ENCODE measurements at places on chromosomes 7 and 10. TPM values are rescaled to one million over a fixed set of nuclear protein-coding genes. Genes with fewer than 3 reads are reported as not detected.

- H3K4me3 ChIP-seq, result no peak overlapping the region
- DNase-seq, result no peak
- H3K36me3 ChIP-seq, result no peaks in the 10 kb centered on the region
- no peaks in the 10 kb centered on the region for H3K4me1 ChIP-seq
- no peak overlapping the region for H3K27ac ChIP-seq
Observed at GRCh38 chr10:48780341-48780740, 95.7 kb downstream of the WDFY4 start.

DNA sequence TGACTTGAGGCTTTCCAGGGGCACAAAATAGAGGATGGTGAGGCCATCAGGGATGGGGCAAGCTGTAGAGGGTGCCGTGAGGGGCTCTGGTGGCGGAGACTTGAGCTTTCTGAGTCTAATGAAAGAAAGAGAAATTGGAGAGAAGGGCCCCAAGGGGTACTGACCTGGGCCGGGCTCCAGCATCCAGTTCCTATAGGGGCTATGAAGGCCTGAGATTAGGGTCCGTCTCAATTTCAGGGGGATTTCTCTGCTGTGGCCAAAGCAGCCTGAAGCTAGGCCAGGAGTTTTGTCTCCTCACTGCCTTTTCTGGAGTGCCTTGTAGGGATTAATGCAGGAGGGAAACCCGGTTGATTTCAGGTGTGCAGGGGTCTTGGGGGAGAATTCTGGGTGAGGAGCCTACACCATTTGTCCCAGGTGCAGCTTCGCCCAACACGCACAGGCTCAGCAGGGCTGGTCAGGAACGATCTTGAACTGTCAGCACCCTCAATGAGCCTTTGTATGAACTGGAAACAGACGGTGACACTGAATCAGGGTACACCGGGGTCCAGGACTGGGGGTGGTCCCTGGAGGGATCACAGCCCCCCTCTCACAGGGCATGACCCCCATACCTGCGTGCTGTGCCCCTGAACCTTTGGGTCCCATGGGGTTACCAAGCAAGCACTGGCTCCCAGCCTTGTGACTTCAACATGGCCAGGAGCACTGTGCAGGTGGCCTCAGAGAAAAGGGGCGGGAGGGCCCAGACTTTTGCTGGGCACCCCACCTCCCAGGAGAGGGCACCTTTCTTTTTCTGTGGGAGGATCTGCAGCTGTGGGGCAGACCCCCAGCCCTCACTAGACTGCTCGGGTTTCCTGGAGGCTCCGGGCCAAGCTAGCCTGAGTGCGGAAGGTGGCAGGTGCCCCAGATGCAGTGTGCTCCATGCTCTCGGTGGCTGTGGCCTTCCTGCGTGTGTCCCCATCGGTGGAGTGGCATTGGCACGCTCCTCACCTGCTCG, 122.9 kb upstream of the RET start:
- H3K27ac ChIP-seq, result no peak overlapping the region
- H3K4me1 ChIP-seq, result no peaks in the 10 kb centered on the region
- no peak overlapping the region for H3K4me3 ChIP-seq
- no peak for DNase-seq

- H3K4me3 ChIP-seq, result no peak overlapping the region
- H3K27me3 ChIP-seq, result no peaks in the 10 kb centered on the region
- no peaks in the 10 kb centered on the region for H3K4me1 ChIP-seq
- H3K36me3 ChIP-seq, result no peaks in the 10 kb centered on the region
- H3K27ac ChIP-seq, result no peak overlapping the region
Observed at GRCh38 chr7:19916046-19916445, 142.6 kb upstream of the TMEM196 start.

SPDYE2 gene
- total RNA-seq, result not detected

PLEKHS1 gene
- not detected for total RNA-seq

- no peak overlapping the region for H3K27ac ChIP-seq
- no peak for DNase-seq
- no peaks in the 10 kb centered on the region for H3K27me3 ChIP-seq
- H3K36me3 ChIP-seq, result no peaks in the 10 kb centered on the region
- no peak overlapping the region for H3K4me3 ChIP-seq
Observed at GRCh38 chr7:4237296-4238235, 444.5 kb upstream of the FOXK1 start.

DNA sequence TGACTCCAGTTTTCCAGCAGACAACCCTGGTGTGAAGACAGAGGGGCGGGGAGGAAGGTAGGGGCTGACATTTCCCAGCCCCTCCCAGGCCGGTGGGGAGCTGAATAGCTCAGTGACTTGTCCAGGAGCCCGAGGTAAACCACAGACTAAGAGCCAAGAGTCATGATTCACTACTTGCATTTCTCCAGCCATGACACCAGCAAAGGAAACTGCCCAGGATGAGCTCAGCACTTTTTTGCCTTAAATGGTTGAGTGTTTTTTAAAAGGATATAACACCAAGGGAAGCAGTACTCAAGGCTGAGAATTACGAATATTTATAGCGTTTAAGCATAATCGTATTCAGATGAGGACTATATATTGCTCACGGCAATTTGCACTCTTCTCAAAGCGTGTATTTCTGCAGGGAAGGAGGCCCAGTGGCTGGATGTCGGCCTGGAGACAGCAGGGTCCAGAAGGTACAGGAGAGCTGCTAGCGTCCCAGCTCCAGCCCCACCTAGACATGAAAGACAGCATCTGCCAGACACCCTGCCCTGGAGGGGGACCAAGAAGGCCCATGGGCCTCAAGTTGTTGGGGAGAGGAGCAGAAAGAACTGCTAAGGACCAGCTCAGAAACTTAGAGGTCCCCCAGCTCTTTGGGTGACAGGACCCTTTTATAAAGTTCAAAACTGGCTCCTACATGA, 141.4 kb downstream of the GRID1 start:
- H3K36me3 ChIP-seq, result no peaks in the 10 kb centered on the region
- DNase-seq, result no peak
- H3K27ac ChIP-seq, result no peak overlapping the region
- H3K4me1 ChIP-seq, result no peaks in the 10 kb centered on the region
- no peaks in the 10 kb centered on the region for H3K27me3 ChIP-seq

DNA sequence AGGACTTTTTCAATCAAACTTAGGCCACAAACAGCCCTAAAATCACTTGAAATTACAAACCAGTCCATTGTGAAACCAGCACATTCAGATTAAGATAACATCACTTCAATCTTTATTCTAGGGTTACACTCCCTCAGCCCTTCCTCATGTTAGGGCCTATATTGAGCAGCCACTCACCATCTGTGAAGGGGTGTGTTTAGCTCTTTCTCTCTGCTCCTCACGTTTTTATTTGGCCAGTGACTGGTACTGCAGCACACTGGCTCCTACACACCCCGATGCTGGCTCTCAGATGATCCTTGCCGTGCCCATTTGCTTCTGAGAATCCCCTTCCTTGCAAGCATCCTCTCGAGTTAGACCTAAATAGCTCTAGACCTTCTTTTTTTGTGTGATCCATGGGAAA, 604.5 kb downstream of the INHBA start:
- no peak for DNase-seq
- H3K4me1 ChIP-seq, result no peaks in the 10 kb centered on the region
- no peaks in the 10 kb centered on the region for H3K36me3 ChIP-seq
- no peak overlapping the region for H3K4me3 ChIP-seq

SVOPL gene
- total RNA-seq, result 0.78 TPM

- H3K27ac ChIP-seq, result peak overlapping the region; percentile 63
- H3K4me1 ChIP-seq, result peaks cover 10% of the 10 kb centered on the region
- H3K36me3 ChIP-seq, result peaks cover 13% of the 10 kb centered on the region
- H3K4me3 ChIP-seq, result no peak overlapping the region
- DNase-seq, result peak; percentile 17
- no peaks in the 10 kb centered on the region for H3K27me3 ChIP-seq
Observed at GRCh38 chr10:99709480-99710229, 22.3 kb downstream of the COX15 start.

DNA sequence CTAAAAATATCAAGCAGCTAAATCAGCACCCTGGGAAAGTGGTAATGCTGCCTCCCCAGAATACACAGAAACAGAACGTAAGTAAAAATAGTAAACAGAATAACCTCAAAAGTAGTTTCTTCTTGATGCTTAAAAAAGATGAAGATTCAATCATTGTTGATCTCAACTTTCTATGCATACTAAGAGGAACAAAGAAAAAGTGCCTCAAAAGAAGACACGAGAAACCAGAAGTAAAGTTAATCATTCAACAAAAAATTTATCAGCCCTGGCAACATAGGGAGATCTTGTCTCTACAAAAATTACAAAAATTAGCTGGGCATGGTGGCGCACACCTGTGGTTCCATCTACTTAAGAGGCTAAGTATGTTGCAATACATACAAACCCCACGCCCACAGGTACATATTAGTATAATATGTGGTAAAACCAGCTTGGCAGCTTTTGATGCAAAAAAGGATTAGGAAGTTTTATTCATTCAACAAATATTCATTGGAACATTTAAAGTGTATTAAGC, 153.7 kb downstream of the NRBF2 start:
- no peaks in the 10 kb centered on the region for H3K27me3 ChIP-seq
- no peak overlapping the region for H3K27ac ChIP-seq
- no peaks in the 10 kb centered on the region for H3K36me3 ChIP-seq
- DNase-seq, result no peak
- H3K4me1 ChIP-seq, result peaks cover 11% of the 10 kb centered on the region
- no peak overlapping the region for H3K4me3 ChIP-seq

DNA sequence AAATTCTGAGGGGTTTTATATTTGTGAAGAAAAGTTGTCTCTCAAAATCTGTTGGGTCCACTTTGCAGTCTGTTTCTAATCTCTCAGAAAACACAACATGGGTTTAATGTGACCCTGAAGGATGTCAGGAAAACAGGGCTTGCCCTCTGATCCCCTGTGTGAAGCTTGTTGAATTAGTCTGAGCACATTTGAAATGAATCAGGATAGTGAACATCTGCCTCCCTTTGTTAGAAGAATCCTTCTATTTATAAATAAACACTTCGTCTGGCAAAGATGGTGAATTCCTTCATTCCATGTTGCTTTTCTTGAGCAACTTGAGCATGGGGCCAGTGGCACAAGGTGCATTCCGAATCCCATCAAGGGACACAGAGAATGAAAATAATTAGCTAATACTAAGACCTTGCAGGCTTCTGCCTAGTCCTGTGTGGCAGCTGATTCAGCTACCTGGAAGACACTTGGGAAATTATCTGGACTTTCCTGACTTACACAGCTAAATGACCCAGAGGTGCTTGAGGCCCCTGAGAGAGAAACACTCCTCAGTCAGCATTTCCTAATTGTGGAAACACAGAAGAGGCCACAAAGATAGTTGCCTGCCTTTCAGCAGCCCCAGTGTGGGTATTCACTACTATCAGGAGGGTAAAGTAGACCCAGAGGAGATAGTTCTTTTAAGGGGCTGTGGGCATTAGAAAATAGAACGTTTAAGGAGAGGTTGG, 305.5 kb downstream of the C7orf25 start:
- no peak overlapping the region for H3K4me3 ChIP-seq
- H3K27ac ChIP-seq, result no peak overlapping the region
- no peaks in the 10 kb centered on the region for H3K4me1 ChIP-seq

DNA sequence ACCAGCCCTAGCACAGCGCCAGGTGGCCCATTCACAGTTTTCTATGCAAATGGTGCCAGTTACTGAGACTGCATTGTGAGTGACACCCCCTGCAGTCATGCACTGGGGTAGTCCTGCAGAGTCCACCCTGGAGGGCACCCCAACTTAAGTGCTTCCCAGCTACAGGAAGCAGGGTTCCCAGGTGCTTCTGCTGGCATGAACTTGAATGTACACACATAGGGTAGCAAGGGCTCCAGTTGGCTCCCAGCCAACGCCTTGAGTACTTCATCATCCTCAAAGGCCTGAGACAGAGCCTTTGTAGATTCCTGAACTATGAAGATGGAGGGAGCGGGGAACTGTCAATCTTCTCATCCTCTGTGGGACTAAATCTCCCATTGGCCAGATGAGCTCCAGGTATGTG, 11.5 kb upstream of the NPFFR1 start:
- H3K4me1 ChIP-seq, result peaks cover 3% of the 10 kb centered on the region
- DNase-seq, result no peak
- H3K27ac ChIP-seq, result no peak overlapping the region
- no peaks in the 10 kb centered on the region for H3K36me3 ChIP-seq

DNA sequence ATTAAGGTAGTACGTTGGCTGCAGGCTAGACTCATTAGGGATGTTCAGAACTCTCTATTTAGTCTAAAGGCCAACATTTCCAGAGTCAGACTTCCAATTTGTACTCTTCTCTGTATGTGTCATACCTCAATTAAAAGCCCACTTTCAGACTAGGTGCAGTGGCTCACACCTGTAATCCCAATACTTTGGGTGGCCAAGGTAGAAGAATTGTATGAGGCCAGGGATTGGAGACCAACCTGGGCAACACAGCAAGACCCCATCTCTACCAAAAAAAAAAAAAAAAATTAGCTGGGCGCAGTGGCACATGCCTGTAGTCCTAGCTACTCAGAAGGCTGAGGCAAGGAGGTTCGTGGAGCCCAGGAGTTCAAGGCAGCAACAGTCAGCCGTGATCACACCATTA, 190.7 kb upstream of the KAT6B start:
- no peak for DNase-seq
- H3K27ac ChIP-seq, result no peak overlapping the region
- no peak overlapping the region for H3K4me3 ChIP-seq
- H3K36me3 ChIP-seq, result peaks cover 41% of the 10 kb centered on the region

DNA sequence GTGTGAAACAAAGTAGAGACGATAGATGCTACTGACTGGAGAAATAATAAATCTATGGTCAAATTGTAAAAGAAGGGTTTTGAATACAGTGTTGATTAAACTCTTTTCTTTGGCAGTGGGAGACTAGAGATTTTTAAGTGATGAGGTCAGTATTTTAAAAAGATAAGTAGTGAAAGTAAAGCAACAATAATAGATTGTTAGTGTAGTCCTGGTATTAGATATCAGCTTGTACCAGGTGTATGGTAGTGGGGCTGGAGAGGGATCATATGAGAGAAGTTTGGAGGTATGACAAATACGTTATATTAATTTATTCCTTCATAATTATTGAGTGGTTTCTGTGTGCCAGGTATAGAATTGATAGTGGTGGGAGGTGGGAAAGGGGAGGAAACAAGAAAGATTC, 25.2 kb downstream of the PHTF2 start:
- no peak overlapping the region for H3K4me3 ChIP-seq
- no peak overlapping the region for H3K27ac ChIP-seq
- no peak for DNase-seq
- peaks cover 34% of the 10 kb centered on the region for H3K4me1 ChIP-seq
- no peaks in the 10 kb centered on the region for H3K27me3 ChIP-seq

GRCh38 chr10:84537447-84537931, 209.1 kb downstream of the CCSER2 start:
- no peak overlapping the region for H3K27ac ChIP-seq
- no peak overlapping the region for H3K4me3 ChIP-seq
- DNase-seq, result peak; percentile 52
- H3K4me1 ChIP-seq, result peaks cover 13% of the 10 kb centered on the region

PIK3AP1 gene
- total RNA-seq, result 4.1 TPM

NKX1-2 gene
- not detected for total RNA-seq
